ENCODE measurements at places on chromosomes 3 and 15. TPM values are rescaled to one million over a fixed set of nuclear protein-coding genes. Genes with fewer than 3 reads are reported as not detected.

Gene LDHAL6B
- total RNA-seq = not detected

Gene KNG1
- not detected for total RNA-seq

Gene PTH1R
- 1.00 TPM for total RNA-seq

Gene PEX5L
- total RNA-seq = 9.3 TPM

All from uterine smooth muscle cell (primary cell).